Astrocyte of the hippocampus (primary cell): ENCODE measurements at places on chromosomes 1 and 21.

- DNase-seq, result peak; percentile 13
Observed at GRCh38 chr21:35974775-35975174, 85.6 kb downstream of the SETD4 start.

GRCh38 chr1:42282867-42283583, 52.0 kb downstream of the FOXJ3 start:
- peak; percentile 43 for DNase-seq

GRCh38 chr21:45819478-45820170, 161.9 kb upstream of the COL6A1 start:
- DNase-seq, result peak; percentile 47

DNA sequence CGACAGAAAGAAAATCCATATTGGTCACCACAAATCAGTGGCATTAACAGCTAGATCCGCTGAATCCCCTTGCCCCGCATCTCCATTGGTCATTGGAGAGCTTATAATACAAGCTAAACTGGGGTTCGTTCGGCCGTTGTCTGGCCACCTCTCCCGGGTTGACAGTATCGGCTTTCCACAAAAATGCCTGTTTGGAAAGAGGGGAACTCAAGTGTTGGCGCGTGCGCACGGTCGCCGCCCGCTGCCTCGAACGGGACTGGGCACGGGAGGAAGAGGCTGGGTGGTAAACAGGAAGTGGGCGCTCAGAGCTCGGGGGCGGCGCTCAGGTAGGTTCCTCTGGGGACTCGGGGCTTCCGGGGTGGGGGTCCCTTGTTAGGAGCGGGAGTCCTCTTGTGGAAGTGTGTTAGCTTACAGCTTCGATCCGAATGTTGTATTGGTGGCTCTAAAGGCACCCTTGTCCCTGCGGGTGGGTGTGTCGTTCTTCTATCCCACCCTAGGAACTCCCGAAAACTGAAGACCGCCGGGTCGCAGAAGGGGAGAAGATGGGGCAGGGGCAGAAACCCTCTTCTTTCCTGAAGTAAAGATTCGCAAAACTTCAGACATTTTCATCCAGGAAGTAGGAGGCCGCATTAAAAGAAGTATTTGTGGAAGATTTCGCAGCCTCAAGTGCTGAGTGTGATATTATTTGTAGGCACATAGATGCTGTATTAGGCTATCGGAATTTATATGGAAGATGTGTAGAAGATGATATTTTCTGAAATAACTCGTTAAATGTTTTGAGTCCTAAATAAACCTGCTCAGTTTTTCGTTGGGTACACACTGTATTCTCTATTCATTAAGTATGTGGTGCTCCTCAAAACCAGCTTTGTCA, 962 bp downstream of the BROX start:
- peak; percentile 98 for DNase-seq

GRCh38 chr1:227730630-227731151, 4.4 kb downstream of the JMJD4 start:
- DNase-seq, result no peak
